ENCODE measurements at places on chromosomes 2 and 18.
A peak's percentile ranks its signal among the peaks of the same experiment; 100 is the strongest.

DNA sequence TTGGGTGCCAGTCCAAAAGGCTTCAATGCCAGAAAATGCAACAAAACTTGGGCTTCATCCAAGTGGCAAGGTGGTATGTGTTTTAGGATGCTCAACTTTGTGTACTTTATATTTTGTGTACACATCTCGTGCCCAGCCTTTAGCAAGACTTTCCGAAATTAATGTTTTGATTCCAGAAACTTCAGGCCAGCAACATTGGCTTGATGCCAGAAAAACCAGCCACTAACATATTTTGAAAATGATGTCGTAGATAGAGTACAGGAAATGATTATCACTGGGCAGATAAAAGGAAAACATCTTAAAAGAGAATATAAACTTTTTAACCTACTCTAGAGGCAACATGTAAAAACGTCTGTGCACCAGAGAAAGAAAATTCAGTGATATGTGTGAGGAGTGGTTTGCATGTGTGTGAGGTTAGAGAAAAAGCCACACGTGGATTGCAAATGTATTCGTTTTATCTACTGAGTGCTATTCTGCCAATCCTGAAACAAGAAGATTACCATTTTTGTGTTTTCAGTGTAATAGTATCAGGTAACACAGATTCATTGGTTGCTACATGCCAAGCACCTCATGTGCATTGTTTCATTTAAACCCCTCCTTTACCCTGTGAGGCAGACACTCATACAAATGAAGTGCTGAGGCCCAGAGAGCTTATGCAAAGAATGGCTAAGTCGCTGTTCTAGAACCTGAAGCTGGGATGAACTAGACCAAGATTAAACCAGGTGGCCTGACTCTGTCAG lies 264.8 kb downstream of the C1D start:
- no peaks in the 10 kb centered on the region for H3K4me1 ChIP-seq
- DNase-seq, result no peak
- H3K4me3 ChIP-seq, result no peak overlapping the region
- no peak overlapping the region for H3K27ac ChIP-seq

GRCh38 chr2:150153646-150154307 lies 333.7 kb downstream of the RND3 start:
- no peak overlapping the region for H3K27ac ChIP-seq
- H3K4me1 ChIP-seq, result no peaks in the 10 kb centered on the region
- no peak overlapping the region for H3K4me3 ChIP-seq
- H3K36me3 ChIP-seq, result no peaks in the 10 kb centered on the region

- peaks cover 6% of the 10 kb centered on the region for H3K27me3 ChIP-seq
- H3K4me1 ChIP-seq, result no peaks in the 10 kb centered on the region
- H3K4me3 ChIP-seq, result no peak overlapping the region
- no peaks in the 10 kb centered on the region for H3K36me3 ChIP-seq
- DNase-seq, result no peak
These were observed 948.7 kb downstream of the TSN start for GRCh38 chr2:122704109-122704563.

- no peaks in the 10 kb centered on the region for H3K27me3 ChIP-seq
- H3K4me1 ChIP-seq, result peaks cover 39% of the 10 kb centered on the region
- no peak overlapping the region for H3K27ac ChIP-seq
- no peak for DNase-seq
- H3K36me3 ChIP-seq, result peaks cover 78% of the 10 kb centered on the region
These were observed 102.0 kb downstream of the ZNF532 start for GRCh38 chr18:58966704-58967103.

- no peak for DNase-seq
- H3K36me3 ChIP-seq, result peaks cover 11% of the 10 kb centered on the region
- no peaks in the 10 kb centered on the region for H3K4me1 ChIP-seq
- no peak overlapping the region for H3K4me3 ChIP-seq
- H3K27me3 ChIP-seq, result peaks cover 3% of the 10 kb centered on the region
These were observed 74.2 kb downstream of the LYPD6B start for GRCh38 chr2:149112713-149113112.

DNA sequence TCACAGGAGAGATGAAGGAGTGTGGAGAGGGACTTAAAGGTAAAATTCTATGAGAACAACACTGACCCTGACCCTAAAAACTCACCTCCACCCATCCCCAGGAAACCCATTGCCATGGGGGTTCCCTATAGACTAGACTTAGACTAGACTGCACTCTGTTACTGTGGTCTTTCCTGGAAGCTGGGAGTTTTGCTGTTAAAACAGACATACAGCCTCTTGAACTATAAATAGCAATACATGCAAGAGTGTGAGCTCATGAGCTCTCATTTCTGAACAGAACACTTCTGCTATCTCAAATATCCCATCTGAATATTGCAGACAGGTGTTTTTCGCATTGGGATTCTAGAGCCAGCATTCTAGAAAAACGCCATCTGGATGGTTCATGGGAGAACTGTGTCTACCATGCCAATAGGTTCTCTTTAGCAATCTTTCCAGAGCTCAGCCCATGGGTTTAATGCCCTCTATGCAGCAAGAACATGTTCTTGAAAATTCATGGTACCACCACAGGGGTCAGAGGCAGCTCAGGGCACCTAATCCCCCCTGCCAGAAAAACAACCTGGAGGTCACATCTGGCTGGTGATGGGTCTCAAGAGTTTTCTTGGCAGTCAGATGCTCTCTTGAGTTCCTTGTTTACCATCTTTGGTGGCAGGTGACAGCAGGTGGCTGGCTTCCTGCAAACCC lies 51.9 kb downstream of the SLC14A2 start:
- H3K27ac ChIP-seq, result no peak overlapping the region
- H3K4me3 ChIP-seq, result no peak overlapping the region
- H3K27me3 ChIP-seq, result peaks cover 16% of the 10 kb centered on the region
- no peak for DNase-seq
- peaks cover 43% of the 10 kb centered on the region for H3K4me1 ChIP-seq

- H3K27ac ChIP-seq, result peak overlapping the region; percentile 89
- H3K27me3 ChIP-seq, result no peaks in the 10 kb centered on the region
- peak overlapping the region; percentile 98 for H3K4me3 ChIP-seq
- H3K36me3 ChIP-seq, result peaks cover 11% of the 10 kb centered on the region
- peaks cover 47% of the 10 kb centered on the region for H3K4me1 ChIP-seq
- DNase-seq, result no peak
These were observed 550 bp downstream of the MYL12B start for GRCh38 chr18:3262234-3263131.

DNA sequence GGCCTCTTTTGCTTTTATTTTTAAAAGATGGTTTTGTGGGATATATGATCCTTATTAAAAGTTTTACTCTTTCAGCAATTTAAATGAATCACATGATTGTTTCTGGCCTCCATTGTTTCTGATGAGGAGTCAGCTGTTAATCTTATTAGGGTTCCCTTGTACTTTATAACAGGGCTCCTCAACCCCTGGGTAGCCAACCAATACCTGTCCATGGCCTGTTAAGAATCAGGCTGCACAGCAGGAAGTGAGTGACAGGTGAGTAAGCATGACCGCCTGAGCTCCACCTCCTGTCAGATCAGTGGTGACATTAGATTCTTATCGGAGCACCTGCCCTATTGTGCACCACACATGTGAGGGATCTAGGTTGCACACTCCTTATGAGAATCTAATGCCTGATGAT lies 45.1 kb upstream of the FAM98A start:
- H3K27me3 ChIP-seq, result peaks cover 3% of the 10 kb centered on the region
- H3K4me1 ChIP-seq, result peaks cover 3% of the 10 kb centered on the region
- no peak overlapping the region for H3K27ac ChIP-seq
- DNase-seq, result no peak
- H3K36me3 ChIP-seq, result peaks cover 5% of the 10 kb centered on the region
- no peak overlapping the region for H3K4me3 ChIP-seq

- peaks cover 6% of the 10 kb centered on the region for H3K27me3 ChIP-seq
- peaks cover 7% of the 10 kb centered on the region for H3K36me3 ChIP-seq
- H3K27ac ChIP-seq, result peak overlapping the region; percentile 90
- H3K4me3 ChIP-seq, result peak overlapping the region; percentile 4
- peaks cover 52% of the 10 kb centered on the region for H3K4me1 ChIP-seq
- DNase-seq, result peak; percentile 6
These were observed 64.5 kb downstream of the TACR1 start for GRCh38 chr2:75134860-75135259.

DNA sequence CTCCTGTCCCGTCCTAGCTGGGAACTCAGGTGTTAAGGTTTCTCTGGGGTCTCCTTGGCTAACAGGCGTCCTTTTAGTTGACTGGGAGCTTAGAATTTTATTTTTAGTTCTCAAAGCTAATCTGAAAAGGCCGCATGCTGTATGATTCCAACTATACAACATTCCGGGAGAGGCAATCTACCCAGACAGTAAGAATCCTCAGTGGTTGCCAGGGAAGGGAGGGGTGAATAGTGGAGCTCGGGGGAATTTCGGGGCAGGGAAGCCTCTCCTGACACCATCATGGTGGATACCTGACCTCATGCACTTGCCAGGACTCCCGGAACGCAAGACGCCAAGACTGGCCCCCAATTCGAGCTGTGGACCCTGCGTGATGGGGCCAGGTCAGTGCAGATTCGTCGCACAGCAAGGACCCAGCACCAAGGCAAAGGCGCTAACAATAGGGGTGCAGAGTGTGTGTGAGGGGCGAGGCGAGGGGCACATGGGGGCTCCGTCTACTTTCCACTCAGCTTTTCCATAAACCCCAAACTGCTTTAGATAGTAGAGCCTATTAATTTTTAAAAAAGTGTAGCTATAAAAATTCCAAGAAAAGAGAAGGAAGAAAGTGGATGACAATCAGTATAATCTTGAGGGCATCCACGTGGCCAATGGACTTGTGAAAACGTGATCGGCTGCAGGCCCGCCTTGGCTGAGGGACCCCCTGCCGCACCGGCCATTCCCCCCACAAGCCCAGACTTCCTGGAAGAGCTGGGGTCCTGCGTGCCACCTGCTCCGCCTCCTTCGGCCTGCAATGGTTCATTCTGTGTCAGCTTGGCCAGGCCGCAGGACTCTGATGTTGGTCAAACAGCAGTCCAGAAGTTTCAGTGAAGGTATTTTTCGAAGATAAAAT lies 17.3 kb downstream of the PDCD1 start:
- no peak overlapping the region for H3K4me3 ChIP-seq
- DNase-seq, result no peak
- no peaks in the 10 kb centered on the region for H3K36me3 ChIP-seq
- H3K4me1 ChIP-seq, result peaks cover 39% of the 10 kb centered on the region

DNA sequence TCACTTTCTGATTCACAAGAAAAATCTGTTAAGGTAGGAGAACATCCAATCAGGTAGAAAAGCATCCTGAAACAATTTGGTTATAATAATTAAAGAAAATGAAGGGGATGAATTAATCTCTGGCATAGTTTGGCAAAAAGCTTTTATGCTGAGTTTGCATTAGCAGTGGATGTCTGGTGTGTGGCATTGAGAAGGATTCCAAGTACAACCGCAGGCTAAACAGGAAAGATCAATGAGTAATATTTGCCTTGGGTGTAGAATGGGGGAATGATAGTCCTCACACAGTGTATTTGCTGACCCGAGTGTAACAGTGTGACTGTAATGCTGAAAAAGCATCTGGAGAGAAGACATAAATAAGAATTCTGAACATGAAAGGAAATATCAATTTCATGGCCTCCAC lies 68.3 kb upstream of the SESTD1 start:
- no peak overlapping the region for H3K4me3 ChIP-seq
- no peak for DNase-seq
- H3K27ac ChIP-seq, result no peak overlapping the region
- H3K4me1 ChIP-seq, result no peaks in the 10 kb centered on the region

- peak; percentile 43 for DNase-seq
- peaks cover 49% of the 10 kb centered on the region for H3K27me3 ChIP-seq
- H3K4me3 ChIP-seq, result no peak overlapping the region
- H3K27ac ChIP-seq, result no peak overlapping the region
- no peaks in the 10 kb centered on the region for H3K36me3 ChIP-seq
These were observed 290.7 kb downstream of the CYP26B1 start for GRCh38 chr2:71856773-71857525.

DNA sequence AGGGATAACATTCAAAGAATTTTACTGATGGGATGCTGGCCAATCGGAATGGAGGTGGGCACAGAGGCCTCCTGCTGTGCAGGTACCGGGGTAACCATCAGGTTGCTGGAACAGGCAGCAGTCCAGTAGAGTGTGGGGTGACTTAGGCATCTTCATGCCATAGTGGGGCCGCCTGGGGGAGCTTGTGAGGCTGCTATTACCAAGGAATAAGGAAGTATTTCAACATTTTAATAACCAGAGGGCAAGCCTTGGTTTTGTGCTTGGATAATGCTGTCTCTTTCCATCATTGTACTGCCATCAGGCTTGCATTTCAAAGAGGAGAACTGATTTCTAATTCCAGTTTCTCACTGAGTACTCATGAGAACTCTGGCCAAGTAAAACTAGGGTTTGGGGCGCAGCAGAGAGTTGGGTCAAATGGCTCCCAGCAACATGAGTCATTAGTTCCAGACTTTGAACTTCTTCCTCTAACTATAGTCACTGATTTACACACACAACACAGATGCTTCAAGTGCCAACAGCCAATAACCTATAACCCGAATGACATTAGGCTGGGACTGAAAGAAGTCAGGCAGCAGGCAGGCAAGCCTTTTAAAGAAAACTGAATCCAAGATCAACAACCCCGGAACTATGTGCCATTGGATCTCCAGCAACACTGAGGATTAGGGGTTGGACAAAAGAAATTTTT lies 56.1 kb upstream of the FHL2 start:
- no peak overlapping the region for H3K27ac ChIP-seq
- peaks cover 13% of the 10 kb centered on the region for H3K27me3 ChIP-seq
- DNase-seq, result no peak
- H3K4me3 ChIP-seq, result no peak overlapping the region
- H3K36me3 ChIP-seq, result no peaks in the 10 kb centered on the region
- H3K4me1 ChIP-seq, result peaks cover 5% of the 10 kb centered on the region

DNA sequence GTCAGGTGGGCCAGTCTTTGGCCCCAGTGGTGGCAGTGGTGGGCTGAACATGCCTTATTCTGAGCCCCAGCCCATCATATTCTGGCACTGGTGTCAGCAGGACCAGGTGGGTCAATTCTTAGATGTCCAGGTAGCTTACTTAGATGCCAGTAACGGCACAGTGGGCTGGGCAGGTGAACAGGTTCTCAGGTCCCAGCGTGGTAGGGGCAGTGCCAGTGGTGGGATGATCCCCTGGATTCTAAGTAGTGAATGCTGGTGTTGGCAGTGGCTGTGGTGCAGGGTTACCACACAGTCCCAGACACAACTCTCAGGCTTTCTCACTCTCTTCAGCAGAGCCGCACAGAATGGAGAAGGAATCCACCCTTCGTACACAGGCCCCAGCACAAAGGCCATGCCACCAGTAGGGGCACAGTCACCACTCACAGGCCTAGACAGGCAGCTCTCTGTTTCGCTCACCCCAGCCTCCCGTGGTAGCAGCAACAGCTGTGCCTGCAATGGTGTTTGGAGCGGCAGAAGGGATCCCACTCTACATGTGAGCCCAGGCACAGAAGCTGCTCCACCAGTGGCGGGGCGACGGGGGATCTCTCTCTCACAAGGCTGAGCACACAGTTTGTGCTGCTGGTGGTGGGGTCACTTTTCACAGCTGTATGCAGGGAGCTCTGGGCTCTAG lies 97.3 kb downstream of the ANKRD12 start:
- H3K4me1 ChIP-seq, result no peaks in the 10 kb centered on the region
- no peak overlapping the region for H3K27ac ChIP-seq
- no peak overlapping the region for H3K4me3 ChIP-seq
- DNase-seq, result no peak
- H3K27me3 ChIP-seq, result no peaks in the 10 kb centered on the region

DNA sequence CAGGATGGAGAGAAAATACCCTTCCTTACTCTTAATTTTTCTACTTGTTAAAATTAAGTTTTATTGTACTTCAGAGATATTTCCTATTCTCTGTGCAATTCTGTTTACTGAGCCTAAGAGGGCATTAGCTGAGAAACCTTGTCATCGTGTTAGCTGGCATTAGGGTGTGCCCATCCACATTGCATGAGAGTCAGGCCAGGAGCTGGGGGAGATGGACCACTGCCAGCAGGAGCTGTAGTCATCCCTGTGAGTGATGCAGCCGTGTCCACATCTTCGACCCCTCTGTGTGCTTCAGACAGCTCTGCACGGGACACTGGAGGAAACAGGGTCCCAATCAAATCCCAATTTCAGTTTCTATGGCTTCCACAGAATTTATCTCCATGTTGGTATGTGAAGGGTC lies 34.2 kb downstream of the ABCA12 start:
- H3K27me3 ChIP-seq, result no peaks in the 10 kb centered on the region
- DNase-seq, result no peak
- no peak overlapping the region for H3K27ac ChIP-seq
- H3K4me1 ChIP-seq, result no peaks in the 10 kb centered on the region
- no peak overlapping the region for H3K4me3 ChIP-seq
